ENCODE measurements at places on chromosomes 6 and 20. TPM values are rescaled to one million over a fixed set of nuclear protein-coding genes. Genes with fewer than 3 reads are reported as not detected.

C6orf52 gene
- 1.1 TPM for total RNA-seq

DUSP15 gene
- total RNA-seq: not detected

L3MBTL1 gene
- 9.3 TPM for total RNA-seq

COL12A1 gene
- 11.1 TPM for total RNA-seq

BIRC7 gene
- total RNA-seq: not detected

GATA5 gene
- total RNA-seq: not detected

CEP43 gene
- total RNA-seq: 21.4 TPM

KCNK16 gene
- not detected for total RNA-seq

ELOVL4 gene
- total RNA-seq: 2.3 TPM

GNRH2 gene
- 0.30 TPM for total RNA-seq

SLC22A23 gene
- 3.8 TPM for total RNA-seq

CPXM1 gene
- 0.32 TPM for total RNA-seq

UBD gene
- 0.32 TPM for total RNA-seq

HFE gene
- total RNA-seq: 3.2 TPM

PRDM1 gene
- 0.30 TPM for total RNA-seq

LPA gene
- not detected for total RNA-seq

CSNK2B gene
- 84.3 TPM for total RNA-seq

PRIM2 gene
- total RNA-seq: 24.0 TPM

LBP gene
- total RNA-seq: not detected

MAP1LC3A gene
- total RNA-seq: 15.8 TPM

SOX18 gene
- total RNA-seq: 24.4 TPM

KCNK15 gene
- under 0.01 TPM for total RNA-seq

DNAAF9 gene
- 8.4 TPM for total RNA-seq

CASS4 gene
- not detected for total RNA-seq

SLC22A7 gene
- total RNA-seq: not detected

KCNQ2 gene
- total RNA-seq: not detected

KCNK5 gene
- total RNA-seq: not detected

WFDC5 gene
- total RNA-seq: not detected

ELOVL2 gene
- not detected for total RNA-seq

ADGRF5 gene
- 2.9 TPM for total RNA-seq

RAMACL gene
- total RNA-seq: 2.4 TPM

ZNF311 gene
- total RNA-seq: 0.30 TPM

MOCS3 gene
- 8.7 TPM for total RNA-seq

SOX4 gene
- 65.6 TPM for total RNA-seq

DOK5 gene
- total RNA-seq: 2.4 TPM

SMOC2 gene
- total RNA-seq: not detected

LINC00237 gene
- not detected for total RNA-seq

GJA1 gene
- total RNA-seq: 663 TPM

TDRD6 gene
- not detected for total RNA-seq

All from epithelial cell of umbilical artery (primary cell).